ENCODE measurements at places on chromosomes 5 and 9.

GRCh38 chr9:83538172-83538889, at the start of gene FRMD3:
TSS of gene FRMD3 (minus strand) at chr9:83538401. CDS start at chr9:83538231, 170 bp downstream.
- DNase-seq = peak; percentile 42

DNA sequence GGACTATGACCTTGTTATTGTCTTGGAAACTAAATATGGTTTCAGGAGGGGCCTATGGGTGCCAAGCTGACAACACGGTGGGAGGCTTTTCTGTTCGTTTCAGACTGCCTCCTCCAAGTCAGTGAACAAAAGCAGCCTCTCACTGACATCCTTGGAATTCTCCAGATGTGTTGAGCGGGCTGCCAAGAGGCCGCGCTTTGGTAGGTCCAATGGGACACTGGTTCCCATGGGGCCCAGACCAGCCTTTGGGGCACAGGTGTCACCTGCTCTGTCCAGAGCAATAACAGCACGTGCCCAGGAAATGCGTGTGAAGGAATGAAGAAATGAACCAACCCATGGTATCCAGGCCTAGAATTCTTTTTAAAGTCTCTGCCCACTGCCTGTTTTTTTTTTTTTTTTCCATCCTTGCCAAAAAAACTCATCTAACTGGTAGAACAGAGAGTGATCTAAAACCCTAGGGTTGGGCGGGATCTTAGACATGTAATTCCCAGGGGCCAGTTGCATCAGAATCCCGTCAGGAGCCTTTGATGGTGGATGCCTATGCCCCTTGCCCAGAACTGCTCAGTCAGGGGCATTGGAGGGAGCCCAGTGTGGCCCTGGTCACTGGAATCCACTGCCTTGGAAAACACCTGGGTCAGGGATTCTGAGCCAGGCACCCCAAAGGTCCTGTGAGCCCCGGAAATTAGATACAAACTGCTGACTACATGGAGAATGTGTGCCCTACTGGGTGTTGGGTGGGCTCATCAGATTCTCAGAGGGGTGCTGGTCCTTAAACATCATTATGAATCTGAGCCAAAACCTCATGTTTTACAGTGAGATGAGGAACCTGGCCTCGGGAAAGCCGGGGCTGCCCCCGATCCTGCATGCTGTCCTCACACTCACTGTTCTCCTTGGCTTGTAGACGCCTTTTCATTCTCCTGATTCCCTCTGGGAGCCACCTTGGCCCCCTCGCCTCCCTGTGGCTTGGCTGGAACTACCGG, 60.1 kb downstream of the GTF3C4 start:
- no peak for DNase-seq

GRCh38 chr5:107331882-107332281, 338.9 kb downstream of the EFNA5 start:
- DNase-seq = no peak

DNA sequence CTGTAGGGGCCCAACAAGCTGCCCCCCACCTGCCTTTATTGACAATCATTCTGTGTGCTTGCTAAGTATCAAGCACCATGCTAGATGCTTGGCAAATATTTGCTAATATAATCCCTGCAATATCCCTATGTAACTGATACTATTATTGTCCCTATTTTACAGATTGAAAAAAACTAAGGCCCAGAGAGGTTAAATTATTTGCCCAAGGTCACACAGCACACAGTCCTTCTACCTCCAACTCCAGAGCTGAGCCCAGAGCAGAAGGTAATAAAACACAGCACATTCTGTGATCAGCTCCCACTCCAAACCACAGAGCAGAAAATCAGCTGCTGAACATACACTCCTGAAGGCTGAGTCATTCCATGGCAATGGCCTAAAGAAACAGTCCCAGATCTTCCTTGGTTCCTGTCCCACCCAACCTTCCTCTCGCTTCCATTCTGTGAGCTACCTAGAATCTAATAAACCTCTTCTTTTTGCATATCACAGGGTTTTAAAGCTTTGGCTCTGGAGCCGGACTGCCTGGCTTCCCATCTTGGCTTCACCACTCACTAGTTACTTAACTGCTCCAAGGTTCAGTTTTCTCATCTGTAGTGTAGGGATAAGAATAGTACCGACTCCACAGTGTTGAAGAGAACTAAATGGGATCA, 66.7 kb upstream of the ADRA1B start:
- DNase-seq = peak; percentile 58

DNA sequence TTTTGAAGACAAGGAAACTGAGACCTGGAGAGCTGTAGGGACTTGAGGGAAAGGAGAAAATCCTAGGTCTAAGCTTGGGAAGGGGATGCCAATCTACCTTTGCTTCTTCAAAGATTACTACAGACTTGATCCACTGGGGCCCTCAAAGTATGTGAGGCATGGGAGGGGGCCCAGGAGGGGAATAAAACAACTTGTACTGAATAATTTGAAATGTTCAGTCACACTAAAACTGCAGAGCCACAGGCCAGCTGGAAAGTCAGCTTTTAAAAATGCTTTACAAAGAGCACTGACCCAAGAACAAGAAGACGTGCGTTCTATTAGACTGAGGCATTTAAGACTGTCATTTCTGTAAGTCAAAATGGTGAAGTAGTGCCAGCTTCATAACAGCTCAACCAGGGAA, 13.6 kb downstream of the IL33 start:
- no peak for DNase-seq

- no peak for DNase-seq
Observed at GRCh38 chr9:138023394-138024124, 146.0 kb downstream of the CACNA1B start.

DNA sequence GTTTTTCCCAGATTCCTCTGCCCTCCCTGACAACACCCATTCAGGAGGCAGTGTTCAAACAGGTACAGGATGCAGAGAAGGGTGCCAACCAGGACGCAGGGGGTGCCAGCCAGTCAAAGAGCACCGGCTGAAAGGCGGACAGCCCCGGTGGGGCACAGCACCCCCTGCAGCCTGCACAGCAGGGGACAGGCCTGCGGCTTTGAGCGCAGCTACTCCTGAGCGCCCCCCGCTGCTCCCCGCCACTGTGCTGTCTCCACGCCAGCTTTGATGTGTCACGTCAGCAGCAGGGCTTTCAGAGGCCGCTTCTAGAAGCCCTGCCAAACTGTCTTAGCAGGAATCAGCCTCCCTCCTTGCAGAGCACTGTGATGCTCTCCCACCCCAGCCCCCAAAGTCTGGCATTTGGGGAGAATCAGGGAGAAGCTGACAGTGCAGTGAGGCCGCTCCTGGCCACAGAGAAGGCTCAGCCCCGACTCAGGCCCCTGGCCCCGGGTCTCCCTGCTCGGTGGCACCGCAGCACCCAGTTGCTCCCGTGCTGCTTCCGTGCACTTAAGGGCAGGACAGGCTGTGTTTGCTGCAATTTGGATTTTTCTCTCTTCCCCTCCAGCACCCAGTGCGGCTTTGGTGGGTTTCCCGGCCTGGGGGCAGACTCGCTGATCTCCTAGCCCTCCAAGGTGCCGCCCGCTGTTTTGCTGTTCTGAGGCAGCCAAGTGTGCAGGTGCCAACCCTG, 20.3 kb downstream of the AK8 start:
- no peak for DNase-seq

DNA sequence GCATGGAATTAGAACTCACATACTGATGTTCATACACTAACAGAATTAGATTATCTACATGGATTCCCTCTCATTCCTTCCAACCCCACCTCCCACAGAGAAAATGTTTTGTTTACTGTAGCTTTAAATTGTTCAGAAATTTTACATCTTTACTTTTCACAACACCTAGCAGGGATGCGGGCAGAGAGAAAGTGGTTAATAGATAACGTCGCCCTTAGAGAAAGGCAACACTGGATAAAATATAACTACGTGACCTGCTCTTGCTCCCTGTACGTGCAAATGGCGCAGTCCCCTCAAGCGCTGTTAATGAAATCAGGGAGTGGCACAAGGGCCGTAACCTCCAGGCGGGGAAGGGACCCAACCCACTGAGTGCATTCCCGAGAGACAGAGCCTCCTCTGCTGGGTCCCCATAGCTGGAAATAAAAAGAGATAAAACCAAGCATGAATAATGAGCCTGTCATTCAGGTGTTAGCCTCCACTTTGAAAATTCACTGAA, 125.3 kb upstream of the DAPK1 start:
- no peak for DNase-seq

DNA sequence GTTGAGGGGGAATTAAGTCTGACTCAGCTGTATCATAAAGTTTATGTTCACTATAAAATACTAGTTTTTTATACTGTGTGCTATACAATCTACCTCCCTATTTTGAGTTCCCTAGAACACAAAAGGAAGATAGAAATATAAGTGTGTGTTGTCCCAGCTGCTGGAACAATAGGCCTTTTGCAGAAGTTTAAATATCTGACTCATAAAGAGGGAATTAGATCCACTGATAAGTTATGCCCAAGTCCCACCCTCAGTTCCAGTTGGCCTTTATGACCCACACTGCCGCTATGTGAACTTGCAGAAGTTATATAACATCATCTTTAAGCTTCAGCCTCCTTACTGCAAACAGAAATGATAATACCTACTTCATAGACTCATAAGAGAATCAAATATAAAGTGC, 88.5 kb upstream of the DAB2 start:
- DNase-seq = peak; percentile 34

DNA sequence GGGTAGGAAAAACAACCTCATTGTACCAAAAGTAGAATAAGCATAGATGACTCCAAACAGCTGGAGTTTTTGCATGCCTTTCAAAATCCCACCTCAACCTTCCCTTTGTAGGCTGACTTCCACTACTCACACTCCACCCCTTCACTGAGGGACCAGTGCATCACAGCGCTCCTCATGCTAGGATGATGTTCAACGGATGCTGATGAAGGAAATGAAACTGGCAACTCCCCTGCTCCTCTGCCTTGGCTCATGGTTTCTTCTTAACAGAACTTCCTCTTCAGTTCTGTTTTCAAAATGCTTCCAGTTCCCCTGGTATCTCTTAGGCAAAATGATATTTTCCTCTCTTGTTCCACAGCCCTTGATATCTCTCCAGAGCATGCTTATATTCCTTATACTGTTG, 29.0 kb downstream of the LIFR start:
- no peak for DNase-seq

GRCh38 chr5:40390281-40391149, 289.2 kb upstream of the PTGER4 start:
- DNase-seq = no peak

DNA sequence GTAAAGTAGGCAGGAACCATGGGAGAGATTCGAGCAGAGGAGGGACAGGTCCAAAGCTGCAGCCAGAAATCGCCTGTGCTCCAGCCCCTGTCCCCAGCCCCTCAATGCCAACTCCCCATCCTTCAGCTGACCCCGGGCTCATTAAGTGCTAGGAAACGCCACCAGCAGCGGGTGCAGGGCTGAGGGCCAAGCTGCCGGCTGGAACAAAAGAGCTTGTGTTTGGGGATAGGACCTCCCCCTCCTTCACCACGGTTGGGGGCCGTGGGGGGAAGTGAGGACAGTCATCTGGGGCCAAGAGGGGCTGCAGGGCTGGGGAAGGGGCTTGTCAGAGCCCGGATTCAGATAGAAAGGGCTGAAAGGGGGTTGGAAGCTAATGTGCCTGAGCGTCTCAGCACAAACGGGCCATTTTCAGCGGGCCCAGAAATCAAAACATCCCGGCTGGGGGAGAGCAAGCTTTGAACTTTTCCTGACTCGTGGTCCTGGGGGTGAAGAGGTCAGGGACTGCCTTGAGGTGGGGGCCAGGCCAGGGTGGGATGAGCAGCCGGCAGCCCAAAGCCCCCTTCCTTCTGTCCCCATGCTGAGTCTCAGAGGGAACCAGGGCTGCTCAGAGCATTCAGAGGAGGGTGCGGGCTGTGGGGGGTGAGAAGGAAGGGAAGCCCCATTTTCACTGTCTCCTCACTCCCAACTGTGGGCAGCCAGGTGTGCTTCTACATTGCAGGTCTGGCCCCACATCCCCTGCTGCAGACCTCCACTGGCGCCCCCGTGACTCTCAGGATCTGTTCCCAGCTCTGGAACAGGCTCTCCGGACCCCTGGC, 69.4 kb upstream of the DAB2IP start:
- DNase-seq = no peak

DNA sequence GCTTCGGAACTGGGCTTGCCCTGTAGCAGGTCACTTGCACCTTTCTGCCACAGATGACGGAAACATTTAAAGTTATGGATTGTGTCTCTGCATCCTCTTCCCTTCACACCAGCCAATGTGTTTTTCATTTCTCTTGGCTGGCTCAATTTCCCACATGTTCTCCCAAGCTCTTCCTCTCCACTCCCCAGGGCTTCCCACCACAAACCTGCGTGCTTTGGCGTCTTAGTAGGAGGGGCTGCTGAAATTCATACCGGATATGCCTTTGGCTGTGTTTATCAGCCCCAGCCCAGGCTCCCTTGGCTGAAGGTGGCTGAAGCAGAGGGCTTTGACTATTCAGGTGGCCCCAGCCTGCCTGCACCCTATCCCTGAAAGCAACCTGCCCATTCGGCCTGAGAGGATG, 32.1 kb downstream of the ADRB2 start:
- no peak for DNase-seq

DNA sequence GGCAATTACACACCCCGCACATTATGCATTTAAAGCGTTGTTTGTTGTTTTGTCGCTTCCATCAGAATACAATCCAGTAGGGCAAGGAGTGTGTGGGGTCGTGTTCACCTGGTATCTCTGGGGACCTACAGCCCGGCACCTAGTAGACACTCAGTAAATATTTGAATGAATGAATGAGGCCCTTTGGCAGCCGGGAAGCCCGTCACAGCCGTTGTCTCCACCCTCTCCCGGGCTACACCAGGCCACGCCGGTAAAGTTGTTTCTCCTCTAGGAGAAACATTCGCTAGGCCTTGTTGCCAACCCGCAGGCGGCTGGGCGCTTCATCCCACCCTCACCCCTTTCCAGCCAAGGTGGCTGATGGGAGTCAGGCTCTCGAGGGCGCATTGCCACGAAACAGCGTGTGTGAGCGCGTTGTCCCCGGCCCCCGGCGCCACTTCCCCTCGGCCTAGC, 876 bp upstream of the JAK2 start:
- no peak for DNase-seq

GRCh38 chr5:75460942-75461610, 50.4 kb downstream of the CERT1 start:
- DNase-seq = no peak

DNA sequence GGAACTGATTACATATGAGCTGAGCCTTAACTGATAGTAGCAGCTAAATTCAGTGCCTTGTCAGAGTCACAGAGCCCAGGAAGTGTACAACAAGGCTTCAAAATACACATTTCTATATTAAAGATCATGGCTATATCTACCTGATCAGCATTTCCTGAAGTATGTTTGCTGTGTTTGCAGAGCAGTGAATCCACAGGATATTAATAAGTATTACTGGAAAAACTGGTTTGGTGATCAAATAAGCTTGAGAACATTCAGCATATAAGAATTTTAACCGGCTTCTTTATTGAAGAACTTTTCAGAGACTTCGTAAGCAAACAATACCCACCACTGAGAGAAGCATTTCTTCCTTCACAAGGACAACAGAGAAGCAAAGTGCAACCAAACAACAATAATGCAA, 227.0 kb downstream of the ELAVL2 start:
- DNase-seq = peak; percentile 68

GRCh38 chr9:8766096-8766495, 966.5 kb upstream of the DMAC1 start:
- no peak for DNase-seq

GRCh38 chr9:97703437-97704344, 6.6 kb upstream of the XPA start:
- peak; percentile 86 for DNase-seq

- DNase-seq = peak; percentile 37
Observed at GRCh38 chr5:69517763-69518212, 25.2 kb downstream of the OCLN start.

GRCh38 chr5:68190619-68191018, 24.9 kb upstream of the PIK3R1 start:
- DNase-seq = no peak

Measured in RWPE1 (cell line).